Thyroid gland (tissue), 4 donors: ENCODE measurements at places on chromosomes 16 and 17. TPM values are rescaled to one million over a fixed set of nuclear protein-coding genes. Genes with fewer than 3 reads are reported as not detected.

EPN2 gene
- 32.3 TPM for total RNA-seq

KRTAP16-1 gene
- not detected for total RNA-seq

SLC12A3 gene
- not detected for total RNA-seq

SPNS3 gene
- not detected for total RNA-seq

TNP2 gene
- not detected for total RNA-seq

VASN gene
- total RNA-seq: 30.4 TPM

GDPD1 gene
- 3.6 TPM for total RNA-seq

GOSR2 gene
- 47.8 TPM for total RNA-seq

ASPHD1 gene
- total RNA-seq: not detected

NPIPB13 gene
- total RNA-seq: 2.5 TPM

STAT5A gene
- 34.1 TPM for total RNA-seq

EPX gene
- not detected for total RNA-seq

HOXB5 gene
- total RNA-seq: not detected

CNTNAP1 gene
- total RNA-seq: 2.7 TPM

LRRC37A gene
- 2.7 TPM for total RNA-seq

P2RX1 gene
- total RNA-seq: 0.54 TPM

VAC14 gene
- total RNA-seq: 69.4 TPM

FBXL19 gene
- total RNA-seq: 13.0 TPM

TBC1D10B gene
- 26.6 TPM for total RNA-seq

SLC2A4 gene
- 14.6 TPM for total RNA-seq

KRT32 gene
- total RNA-seq: not detected

TERB1 gene
- total RNA-seq: not detected

PABPN1L gene
- total RNA-seq: not detected

MYL11 gene
- not detected for total RNA-seq

ZFPM1 gene
- 4.8 TPM for total RNA-seq

CHRNE gene
- 0.45 TPM for total RNA-seq

CCL18 gene
- total RNA-seq: 0.89 TPM

ADAD2 gene
- total RNA-seq: 0.24 TPM

METTL16 gene
- 45.3 TPM for total RNA-seq

RND2 gene
- total RNA-seq: 5.2 TPM

MMP28 gene
- 28.5 TPM for total RNA-seq

TBX2 gene
- total RNA-seq: 20.2 TPM

DPEP1 gene
- total RNA-seq: 0.29 TPM

UMOD gene
- total RNA-seq: not detected

TRPV3 gene
- 1.2 TPM for total RNA-seq

GRB7 gene
- 7.4 TPM for total RNA-seq

RASD1 gene
- total RNA-seq: 114 TPM

HOXB6 gene
- 1.8 TPM for total RNA-seq

PTGES3L gene
- 0.54 TPM for total RNA-seq

CD300LB gene
- not detected for total RNA-seq

CTRB1 gene
- not detected for total RNA-seq

TEKT5 gene
- not detected for total RNA-seq

KRTAP4-1 gene
- not detected for total RNA-seq

KCNH6 gene
- total RNA-seq: not detected

EME1 gene
- total RNA-seq: not detected

NDUFAB1 gene
- total RNA-seq: 116 TPM

PRCD gene
- 8.3 TPM for total RNA-seq

KRTAP1-5 gene
- not detected for total RNA-seq

CDC42EP4 gene
- total RNA-seq: 68.7 TPM

AGRP gene
- total RNA-seq: not detected

SULT1A2 gene
- total RNA-seq: 24.2 TPM

KCNJ18 gene
- total RNA-seq: not detected

ACSM2A gene
- total RNA-seq: not detected

MYLK3 gene
- 0.27 TPM for total RNA-seq
